WERI-Rb-1 (cell line): ENCODE measurements at places on chromosomes 7 and 10.

- no peak for DNase-seq
These were observed 24.1 kb downstream of the ZNF92 start for GRCh38 chr7:65397730-65398142.

- DNase-seq, result no peak
These were observed 505.5 kb upstream of the PODXL start for GRCh38 chr7:132061937-132062336.

GRCh38 chr7:53238021-53238605 is 202.7 kb downstream of the POM121L12 start:
- no peak for DNase-seq

DNA sequence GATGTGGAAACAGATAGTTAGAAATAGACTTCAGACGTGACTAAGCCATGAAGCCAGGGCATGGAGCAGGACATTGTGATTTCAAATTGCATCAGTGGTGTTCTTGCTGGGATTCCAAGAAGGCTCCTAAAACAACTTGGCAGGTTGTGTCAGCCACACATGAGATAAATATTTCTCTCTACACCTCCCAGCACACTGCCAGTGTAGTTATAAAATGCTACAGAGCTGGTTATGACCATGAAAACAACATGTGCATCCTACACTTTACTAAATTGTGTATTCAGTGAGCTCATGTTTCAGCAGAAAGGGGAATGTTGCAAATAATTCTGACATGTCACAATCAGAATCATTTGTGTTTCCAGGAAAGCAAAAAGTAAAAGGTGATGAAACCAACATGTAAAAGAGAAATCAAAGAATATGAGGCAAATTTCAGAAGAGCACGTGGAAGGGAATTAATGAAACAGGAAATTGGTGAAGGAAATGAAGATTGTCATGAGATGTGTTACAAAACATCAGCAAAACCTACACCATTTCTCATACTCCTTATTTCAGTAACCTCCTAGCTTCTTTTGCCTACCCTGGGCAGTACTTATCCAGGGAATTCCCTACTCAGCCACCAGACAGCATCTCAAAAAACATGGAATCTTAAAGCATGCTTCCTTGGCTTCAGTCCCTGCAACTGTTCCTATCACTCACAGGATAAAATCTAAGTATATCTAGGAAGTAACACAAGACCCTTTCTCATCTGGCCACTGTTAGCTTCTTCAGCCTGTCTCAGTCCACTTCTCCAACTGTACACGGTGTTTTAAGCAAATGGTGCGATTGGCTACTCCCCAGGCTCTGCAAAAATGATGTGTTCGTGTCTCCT is 5.8 kb upstream of the CYP3A7 start:
- DNase-seq, result no peak

- DNase-seq, result no peak
These were observed 39.9 kb downstream of the DKK1 start for GRCh38 chr10:52353960-52354394.

DNA sequence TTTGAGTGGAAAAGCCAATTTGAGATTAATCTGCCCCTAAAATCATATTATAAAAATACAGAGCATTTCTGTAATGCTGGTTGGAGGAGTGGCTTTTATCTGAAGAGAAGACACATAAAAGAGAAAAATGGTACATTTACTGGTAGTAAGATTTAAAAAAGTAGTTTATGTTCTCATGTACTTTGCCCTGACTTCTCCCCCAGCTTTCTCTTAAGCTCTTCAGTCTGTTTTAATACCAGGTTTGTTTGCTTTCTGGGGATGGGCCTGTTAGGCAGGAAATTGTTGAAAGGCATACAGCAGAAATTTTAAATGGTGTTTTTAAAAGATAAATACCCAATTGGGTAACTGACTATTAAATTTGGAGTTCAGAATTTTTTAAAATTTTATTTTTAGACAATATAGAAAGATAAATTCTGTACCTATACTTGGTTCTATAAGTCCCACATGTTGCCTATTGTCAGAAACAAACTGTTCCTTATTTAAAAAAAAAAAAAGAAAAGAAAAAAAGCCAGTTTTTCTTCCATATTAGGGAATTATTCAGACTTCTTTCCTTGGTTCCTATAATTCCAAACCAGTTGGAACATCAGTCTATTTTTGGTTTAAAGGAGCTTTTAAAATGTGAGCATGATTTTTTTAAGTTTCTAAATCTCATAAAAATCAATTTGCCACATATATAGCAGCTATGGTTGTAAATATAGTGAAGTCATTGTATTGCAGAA is 136.6 kb downstream of the ARID5B start:
- DNase-seq, result no peak

DNA sequence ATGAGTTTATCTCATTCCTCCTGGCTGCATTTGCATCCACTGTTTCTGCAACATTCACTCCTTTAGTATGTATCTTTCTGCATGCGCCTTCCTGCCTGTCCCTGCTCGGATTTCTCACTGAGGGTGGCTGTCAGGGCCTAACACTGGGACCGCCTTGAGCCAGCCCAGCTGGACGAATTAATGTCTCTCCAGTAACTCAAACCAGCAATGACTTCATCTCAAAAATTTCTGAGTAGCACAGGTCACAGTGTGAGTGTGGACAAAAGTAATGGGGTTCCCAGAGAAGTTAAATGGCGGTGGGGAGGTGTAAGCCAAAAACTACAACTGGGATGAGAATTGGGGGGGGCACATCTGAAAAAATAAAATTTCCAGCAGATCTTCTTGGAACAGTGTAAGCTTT is 444.0 kb upstream of the MGMT start:
- DNase-seq, result no peak

DNA sequence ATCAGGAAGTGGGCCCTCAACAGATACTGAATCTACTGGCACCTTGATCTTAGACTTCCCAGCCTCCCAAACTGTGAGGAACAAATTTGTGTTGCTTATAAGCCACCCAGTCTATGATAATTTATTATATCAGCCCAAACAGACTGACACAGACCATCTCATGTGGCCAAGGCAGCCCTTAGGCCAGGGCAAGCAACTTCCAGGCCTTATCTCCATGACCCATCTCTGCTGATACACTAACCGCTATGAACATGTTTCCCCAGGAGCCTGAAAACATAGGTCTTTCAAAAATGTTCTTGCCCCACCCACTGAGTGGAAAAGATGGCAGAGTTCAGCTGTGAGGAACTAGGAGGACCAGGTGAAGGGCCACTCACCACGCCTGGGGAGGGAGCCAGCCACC is 3.2 kb upstream of the BLOC1S2 start:
- DNase-seq, result no peak

DNA sequence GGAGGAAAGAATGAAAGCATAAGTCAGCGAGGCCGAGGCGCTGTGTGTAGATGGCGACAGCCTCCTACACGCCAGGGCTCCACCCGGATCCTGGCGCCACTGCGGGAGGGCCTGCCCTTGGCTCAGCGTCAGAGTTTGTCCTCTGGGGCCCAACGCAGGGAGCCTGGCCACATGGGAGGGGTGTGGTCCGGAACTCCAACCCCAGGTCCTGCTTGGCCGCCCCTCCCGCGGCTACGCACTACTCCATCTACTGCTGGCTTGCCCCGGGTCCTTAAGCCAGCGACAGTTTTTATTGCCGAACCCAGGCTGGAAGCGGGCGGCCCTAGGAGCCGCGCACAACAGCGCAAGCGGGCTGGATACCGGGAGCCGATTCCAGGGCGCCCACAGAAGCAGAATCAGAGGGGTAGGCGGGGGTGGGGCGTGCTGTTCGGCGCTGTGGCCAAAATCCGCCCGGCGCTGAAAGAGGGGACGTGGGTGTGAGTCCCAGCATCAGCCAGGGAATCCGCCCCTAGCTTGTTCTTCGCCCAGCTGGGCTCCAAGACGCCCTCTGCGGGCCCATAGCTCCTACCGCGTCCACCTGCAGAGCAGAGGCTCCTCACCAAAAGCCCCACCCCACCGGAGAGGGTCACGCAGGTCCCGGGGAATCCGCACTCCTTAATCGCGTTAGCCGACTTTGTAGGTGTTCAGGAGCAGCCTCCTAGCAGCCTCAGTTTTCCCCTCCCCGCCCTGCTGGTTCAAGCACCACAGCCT is 4.5 kb downstream of the KAZALD1 start:
- peak; percentile 92 for DNase-seq

DNA sequence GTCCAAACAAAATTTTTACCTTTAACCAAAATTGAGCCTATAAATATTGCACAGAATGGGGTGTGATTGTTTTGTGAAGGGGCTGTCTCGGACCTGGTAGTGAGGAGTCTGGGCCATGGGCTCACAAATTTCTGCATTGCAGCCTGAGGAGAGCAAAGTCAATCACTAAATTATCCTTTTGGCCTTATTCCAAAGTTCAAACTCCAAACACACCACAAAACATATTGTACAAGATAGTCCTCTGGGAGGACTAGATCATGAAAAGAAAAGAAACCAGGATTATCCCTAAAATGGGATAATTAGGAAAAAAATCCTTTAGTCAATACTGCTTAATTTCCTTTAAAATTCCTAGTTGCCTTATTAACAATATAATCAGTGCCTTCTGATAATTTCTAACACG is 115.5 kb downstream of the BUB3 start:
- DNase-seq, result no peak

DNA sequence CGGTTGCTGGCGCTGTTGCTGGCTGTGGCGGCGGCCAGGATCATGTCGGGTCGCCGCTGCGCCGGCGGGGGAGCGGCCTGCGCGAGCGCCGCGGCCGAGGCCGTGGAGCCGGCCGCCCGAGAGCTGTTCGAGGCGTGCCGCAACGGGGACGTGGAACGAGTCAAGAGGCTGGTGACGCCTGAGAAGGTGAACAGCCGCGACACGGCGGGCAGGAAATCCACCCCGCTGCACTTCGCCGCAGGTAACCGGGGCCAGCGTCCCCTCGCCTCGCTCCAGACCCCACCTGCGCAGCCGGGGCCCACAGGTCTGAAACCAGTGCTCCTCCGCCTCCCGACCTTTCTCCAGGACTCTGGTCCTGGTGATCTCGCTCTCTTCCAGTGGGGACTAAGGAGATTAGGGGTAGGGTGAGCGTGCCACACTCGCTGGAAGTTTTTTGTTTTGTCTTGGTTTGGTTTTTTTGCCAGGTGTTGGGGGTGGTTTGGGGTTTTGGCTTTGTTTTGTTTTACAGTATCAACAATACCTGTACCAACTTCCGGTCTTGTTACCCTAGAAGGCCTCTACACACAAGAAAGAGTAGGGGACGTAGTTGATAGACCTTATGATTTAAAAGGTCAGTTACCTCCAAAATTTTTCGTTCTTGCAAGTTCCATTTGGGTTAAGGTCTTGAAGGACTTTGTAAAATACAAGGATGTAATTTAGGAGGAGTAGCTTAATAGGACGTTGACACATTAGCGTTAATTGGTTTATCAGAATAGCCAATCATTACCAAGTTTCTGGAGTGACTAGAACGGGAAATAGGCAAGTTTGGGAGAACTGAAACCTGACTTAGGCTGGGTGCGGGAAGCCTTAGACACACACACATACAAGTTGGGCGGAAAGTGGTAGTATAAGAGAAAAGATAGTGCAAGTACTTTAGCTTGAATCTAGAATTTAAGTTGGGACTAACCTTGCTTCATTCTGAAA is 704 bp downstream of the TNKS2 start:
- peak; percentile 37 for DNase-seq

GRCh38 chr7:41754046-41754445 is 51.2 kb upstream of the INHBA start:
- no peak for DNase-seq

DNA sequence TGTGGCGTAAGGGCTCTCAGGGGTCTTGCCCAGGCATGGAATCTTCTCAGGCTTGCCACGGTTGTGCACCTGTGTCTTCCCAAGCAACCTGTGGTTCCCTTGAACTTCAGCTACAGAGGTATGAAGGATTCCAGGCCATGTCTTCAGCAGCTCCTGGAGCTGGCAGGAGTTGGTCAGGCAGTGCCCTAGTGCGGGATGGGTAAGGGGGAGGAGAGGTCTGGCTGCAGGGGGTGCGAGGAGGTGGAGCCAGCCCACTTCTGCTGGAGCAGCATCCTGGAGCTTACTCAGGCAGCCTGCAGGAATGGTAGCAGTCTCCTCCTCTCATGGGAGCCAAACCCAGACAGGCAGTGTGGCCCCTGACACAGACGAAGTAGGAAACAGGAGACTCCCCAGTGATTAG is 3.8 kb upstream of the TRIL start:
- DNase-seq, result no peak

DNA sequence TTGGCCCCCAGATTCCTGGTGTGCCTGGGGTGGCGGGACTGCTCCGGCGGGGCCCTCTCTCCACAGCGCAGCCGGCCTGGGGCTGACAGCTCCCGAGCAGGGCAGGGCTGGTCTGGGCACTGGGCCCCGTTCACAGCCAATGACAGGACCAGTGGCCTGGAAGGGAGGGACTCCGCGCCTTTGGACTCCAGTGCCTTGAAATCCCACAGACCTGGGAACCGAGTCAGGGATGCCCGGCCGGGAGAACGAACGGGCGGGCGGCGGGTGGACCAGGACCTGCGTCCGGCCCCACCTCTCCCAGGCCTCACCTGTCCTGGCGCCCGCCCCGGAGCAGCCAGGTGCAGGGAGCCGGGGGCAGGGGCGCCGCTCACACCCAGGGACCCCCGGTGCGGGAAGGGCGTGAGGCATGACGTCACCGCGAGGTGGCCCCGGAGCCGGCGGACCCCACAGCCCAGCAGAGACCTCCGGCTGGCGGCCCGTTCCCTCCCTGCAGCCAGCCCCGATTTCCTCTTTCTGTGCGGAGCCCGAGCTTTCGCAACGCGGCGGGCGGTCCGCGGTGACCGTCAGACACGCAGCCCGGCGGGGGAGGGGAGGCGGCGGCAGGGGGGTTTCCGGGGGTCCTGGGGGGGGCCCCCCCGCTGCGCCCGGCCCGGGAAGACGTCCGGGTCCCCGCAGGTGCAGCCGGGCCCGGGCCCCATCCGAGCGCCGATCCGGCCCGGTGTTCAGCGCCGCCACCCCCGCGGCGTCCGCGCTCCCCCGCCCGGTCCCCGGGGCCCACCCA is 743 bp downstream of the ADAP1 start:
- peak; percentile 54 for DNase-seq

GRCh38 chr10:88200312-88201032 is 337.0 kb downstream of the PTEN start:
- DNase-seq, result no peak

DNA sequence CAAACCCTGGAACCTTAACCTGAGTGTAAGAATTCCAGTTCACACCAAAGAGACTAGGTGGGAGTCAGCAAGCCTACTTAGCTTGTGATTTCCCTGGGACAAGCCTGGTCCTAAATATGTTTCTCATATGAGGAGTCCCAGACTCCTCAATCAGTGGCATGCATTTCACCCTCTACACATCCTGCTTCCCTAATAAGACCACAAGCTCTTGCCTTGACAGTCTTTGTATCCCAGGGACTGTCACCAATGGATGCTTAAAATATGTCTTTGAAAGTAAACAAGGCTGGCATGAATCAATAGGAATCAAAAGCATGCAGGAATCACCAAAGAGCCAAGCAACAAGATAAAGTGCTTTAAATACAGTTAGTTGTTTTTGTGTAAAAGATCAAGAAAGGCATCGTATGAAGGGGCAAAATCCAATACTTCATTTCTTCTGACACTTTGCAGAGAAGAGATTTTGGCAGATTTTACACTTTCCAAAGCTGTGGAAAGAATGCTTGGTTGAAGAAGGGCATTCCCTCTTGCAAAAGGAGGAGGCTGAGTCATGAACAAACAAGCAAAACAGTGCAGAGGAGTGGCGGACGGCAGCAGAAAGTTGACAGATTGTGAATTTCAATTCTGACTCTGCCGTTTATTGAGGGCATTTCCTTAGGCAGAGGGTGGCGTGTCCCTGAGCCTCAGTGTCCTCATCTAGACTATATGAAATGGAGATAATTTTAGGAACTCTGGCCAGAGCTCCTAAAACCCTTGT is 8.5 kb upstream of the NFE2L3 start:
- no peak for DNase-seq
